GM23248 (cell line): ENCODE measurements at places on chromosomes 6 and 20. TPM values are rescaled to one million over a fixed set of nuclear protein-coding genes. Genes with fewer than 3 reads are reported as not detected.

TP53TG5 gene
- not detected in 2 replicates for total RNA-seq

DNA sequence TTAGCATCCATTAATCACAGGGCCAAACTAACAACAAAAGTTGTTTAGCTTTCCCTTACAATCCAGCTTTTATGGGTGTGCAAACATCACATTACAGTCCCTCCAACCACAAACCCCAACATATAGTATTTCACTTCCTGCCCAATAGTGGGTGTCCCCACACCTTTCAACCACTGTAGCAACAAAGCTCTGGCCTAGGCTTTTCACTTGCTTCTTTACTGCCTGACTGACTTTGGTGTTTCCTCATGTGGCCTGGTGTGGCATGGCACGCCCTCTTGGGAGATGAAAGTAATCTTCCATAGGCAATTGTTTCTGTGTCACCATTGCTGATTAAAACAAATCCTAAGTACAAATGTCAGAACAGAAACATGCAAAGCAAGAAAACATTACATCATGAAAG is 46.3 kb downstream of the MCM8 start:
- DNase-seq = no peak
- H3K36me3 ChIP-seq = no peaks in the 10 kb centered on the region
- H3K27me3 ChIP-seq = no peaks in the 10 kb centered on the region
- H3K4me1 ChIP-seq = peaks cover 10% of the 10 kb centered on the region
- H3K27ac ChIP-seq = no peak overlapping the region
- no peak overlapping the region for H3K4me3 ChIP-seq

- DNase-seq = peak; percentile 18
- no peak overlapping the region for H3K4me3 ChIP-seq
- H3K4me1 ChIP-seq = no peaks in the 10 kb centered on the region
- no peaks in the 10 kb centered on the region for H3K36me3 ChIP-seq
These were observed 138.0 kb downstream of the TBC1D7 start for GRCh38 chr6:13190376-13190775.

DNA sequence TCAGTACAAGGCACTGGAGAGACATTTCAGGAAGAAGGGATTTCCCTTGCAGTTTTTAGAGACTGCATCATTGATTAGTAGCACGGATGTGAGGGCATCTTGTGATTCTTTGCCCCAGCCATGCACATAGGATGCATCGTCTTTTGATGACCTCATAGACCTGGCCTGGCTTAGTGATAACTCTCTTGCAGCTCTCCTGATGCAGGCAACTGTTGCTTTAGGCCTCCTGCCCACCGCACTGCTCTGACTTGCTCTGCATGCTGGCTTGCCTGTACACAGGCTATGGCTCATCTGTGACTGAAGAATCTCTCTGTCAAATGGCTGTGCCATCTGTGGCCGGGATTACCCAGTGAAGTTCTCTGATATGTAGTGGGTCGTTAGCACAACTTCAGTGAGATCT is 207.7 kb upstream of the PTCHD4 start:
- no peaks in the 10 kb centered on the region for H3K36me3 ChIP-seq
- H3K4me1 ChIP-seq = no peaks in the 10 kb centered on the region
- no peak for DNase-seq
- no peak overlapping the region for H3K4me3 ChIP-seq

ABCF1 gene
- total RNA-seq = 31.3 and 42.0 TPM in 2 replicates

DNA sequence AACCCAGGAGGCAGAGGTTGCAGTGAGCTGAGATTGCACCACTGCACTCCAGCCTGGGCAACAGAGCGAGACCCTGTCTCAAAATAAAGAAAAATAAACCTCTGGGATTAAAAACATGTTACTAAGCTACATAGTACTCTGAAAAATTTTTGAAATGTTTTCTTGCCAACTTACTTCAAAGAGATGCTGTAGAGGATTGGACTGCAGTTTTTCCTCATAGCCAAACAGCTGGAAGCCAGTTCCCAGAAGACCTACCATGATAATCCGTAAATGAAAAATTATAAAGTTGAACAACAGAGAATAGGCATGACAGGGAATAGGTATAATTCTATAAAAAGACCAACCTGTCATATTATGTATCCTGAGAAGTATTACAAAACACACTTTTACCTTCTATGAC is 48.0 kb downstream of the RARS2 start:
- peaks cover 68% of the 10 kb centered on the region for H3K36me3 ChIP-seq
- no peak overlapping the region for H3K27ac ChIP-seq
- no peaks in the 10 kb centered on the region for H3K27me3 ChIP-seq
- no peak for DNase-seq
- peaks cover 7% of the 10 kb centered on the region; the same call in 1 of the 2 replicates for H3K4me1 ChIP-seq

BPIFB1 gene
- not detected in 2 replicates for total RNA-seq

DNA sequence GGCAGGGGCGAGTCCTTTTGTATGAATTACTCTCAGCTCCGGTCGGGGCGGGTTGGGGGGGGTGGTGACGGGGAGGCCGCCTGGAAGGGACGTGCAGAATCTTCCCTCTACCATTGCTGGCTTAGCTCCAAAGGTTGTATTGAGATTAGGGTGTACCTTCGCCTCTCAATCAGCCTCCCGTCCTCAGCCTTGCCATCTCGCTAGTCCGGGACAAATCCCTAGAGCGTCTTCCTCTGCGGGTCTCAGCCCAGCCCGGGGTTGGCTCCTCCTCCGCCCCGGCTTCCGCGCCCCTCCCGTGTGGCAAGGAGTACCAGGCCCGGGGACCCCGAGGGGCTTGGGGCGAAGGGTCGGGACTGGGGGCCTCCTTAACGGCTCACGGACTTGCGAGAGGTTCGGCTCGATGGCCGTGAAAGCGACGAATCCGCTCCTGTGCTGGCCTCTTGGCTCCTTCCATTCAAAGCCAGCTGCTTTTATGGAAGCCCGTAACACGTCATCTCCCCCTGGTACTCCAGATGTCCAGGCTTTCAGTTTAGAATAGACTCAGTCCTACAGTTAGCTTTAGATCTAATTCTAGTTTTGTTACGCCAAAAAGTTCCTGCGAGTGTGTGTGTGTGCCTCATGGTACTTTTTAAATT is 636 bp upstream of the EEF1A1 start:
- peak; percentile 95 for DNase-seq
- peaks cover 45% of the 10 kb centered on the region for H3K4me1 ChIP-seq
- H3K4me3 ChIP-seq = peak overlapping the region; percentile 86
- peak overlapping the region; percentile 100 for H3K27ac ChIP-seq
- peaks cover 38% of the 10 kb centered on the region for H3K36me3 ChIP-seq

NNAT gene
- not detected in 2 replicates for total RNA-seq

DNA sequence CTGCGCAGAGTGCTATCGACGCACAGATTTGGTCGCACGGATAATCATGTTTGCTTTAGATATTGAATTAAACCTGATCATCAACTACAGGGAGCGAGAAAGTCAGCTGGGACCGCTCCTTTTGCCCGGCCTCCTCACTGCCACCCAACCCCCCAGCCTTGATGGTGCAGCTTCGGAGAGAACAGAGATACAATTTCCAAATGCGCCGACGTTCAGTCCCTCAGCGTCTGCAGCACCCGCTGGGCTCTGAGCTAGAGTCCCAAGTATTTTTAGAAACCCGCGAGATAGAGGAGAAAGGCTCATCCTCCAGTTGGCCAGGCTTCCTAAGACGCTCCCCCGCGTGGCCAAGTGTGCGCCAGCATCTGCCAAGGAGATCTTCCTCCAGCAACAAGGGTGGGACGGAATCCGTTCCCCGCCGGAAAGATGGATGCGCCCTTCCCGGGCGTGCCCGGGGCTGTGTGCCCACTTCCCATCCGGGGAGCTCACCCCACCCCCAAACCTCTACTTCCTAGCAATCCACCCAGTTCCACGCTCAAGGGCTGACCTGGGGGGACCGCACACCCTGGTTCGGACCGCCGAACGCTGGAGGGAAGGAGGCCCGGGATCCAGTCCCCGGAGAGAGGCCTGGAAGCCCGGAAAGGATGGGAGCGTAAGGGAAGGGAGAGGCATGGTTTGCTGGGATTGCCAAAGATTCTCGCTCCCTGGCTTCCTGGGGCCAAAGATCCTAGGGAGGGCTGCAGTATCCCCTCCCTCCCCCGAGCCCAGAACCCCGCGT is 4.1 kb downstream of the NKX2-2 start:
- no peaks in the 10 kb centered on the region for H3K36me3 ChIP-seq
- H3K4me3 ChIP-seq = peak overlapping the region; percentile 68
- peaks cover 81% of the 10 kb centered on the region for H3K27me3 ChIP-seq

DNA sequence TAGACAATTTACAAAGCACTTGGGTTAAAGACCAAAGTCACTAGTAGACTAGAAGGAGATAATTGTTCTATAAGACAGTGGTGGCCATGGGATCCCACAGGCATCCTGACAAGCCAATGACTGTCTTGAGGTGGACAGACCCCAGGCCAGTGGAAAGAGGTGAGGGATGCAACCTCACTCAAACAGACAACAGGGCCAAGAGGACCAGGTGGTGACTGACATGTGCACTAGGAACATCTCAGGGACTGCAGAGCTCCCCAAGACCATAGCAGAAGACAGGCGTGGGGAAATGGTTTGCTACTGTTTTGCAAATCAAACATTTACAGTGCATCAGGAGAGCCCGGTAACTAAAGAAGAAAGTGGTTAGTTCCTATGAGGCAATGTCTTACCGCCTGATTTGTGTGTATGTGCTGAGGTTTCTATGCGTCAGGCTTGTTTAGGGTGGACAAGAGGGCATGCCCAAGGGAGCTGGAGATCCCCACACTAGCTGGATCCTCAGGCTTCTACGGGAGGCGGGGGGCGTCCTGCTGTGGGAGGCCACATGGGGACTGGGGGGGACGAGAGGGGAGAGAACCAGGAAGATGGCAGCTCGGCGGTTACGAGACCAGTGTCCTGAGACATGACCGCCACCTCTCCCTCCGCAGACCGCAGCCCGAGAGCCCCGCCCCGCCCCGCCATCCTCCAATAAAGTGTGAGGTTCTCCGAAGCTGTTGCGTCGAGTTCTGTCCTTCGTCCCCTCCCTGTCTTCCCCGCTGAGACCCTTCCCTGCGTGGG is 623 bp upstream of the MRPS26 start:
- H3K36me3 ChIP-seq = peaks cover 5% of the 10 kb centered on the region; the same call in 1 of the 2 replicates
- peak overlapping the region; percentile 92 for H3K4me3 ChIP-seq
- H3K4me1 ChIP-seq = peaks cover 7% of the 10 kb centered on the region; the same call in 1 of the 2 replicates

DNA sequence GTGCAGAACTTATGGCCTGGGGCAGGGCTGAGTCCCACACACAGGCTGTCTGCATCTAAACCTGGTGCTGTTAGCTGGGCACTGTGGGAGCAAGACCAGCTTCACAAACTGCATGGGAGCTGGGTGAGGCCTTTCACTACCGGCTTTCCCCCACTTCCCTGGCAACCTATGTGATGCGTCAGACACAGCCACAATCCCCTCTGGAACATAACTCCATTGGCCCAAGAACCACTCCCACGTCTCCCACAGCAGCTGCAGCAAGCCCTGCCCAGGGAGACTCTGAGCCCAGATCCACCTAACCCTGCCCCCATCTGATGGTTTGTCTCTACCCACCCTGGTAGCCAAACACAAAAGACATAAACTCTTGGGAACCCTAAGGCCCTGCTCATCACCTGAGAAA is 9.3 kb downstream of the WDR27 start:
- H3K4me3 ChIP-seq = no peak overlapping the region
- H3K4me1 ChIP-seq = peaks cover 3% of the 10 kb centered on the region; the same call in 1 of the 2 replicates
- no peaks in the 10 kb centered on the region for H3K27me3 ChIP-seq
- peaks cover 8% of the 10 kb centered on the region; the same call in 1 of the 2 replicates for H3K36me3 ChIP-seq

- H3K27me3 ChIP-seq = no peaks in the 10 kb centered on the region
- H3K36me3 ChIP-seq = peaks cover 17% of the 10 kb centered on the region
- H3K27ac ChIP-seq = peak overlapping the region; percentile 98
- peaks cover 66% of the 10 kb centered on the region for H3K4me1 ChIP-seq
These were observed 53.3 kb downstream of the TRAM2 start for GRCh38 chr6:52523378-52524142.

GRCh38 chr6:13076575-13076974 is 251.8 kb downstream of the TBC1D7 start:
- H3K4me3 ChIP-seq = no peak overlapping the region
- DNase-seq = no peak
- H3K27ac ChIP-seq = no peak overlapping the region
- peaks cover 4% of the 10 kb centered on the region; the same call in 1 of the 2 replicates for H3K27me3 ChIP-seq

DNA sequence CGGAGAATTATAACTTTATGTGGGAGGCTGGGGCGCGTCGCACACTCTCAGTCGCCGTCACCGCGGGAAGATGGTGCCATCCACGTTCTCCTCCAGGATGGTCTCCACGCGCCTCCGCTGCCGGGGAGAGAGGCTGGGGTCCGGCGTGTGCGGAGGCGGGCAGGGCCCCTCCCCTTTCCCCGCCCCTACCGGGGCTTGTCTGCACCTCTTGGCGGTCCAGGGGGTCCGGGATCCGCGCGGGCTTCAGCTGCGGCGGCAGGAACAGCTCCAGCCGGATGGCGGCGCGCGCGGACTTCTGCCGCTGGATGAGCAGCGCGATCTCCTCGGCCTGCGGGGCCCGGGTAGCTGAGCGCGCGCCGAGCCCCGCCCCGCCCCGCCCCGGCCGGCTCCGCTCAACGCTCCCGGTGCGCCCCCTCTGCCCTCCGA is 807 bp downstream of the LKAAEAR1 start:
- no peak overlapping the region for H3K27ac ChIP-seq
- peaks cover 4% of the 10 kb centered on the region; the same call in 1 of the 2 replicates for H3K27me3 ChIP-seq
- peaks cover 6% of the 10 kb centered on the region for H3K4me1 ChIP-seq
- DNase-seq = peak; percentile 85
- peak overlapping the region; percentile 66 for H3K4me3 ChIP-seq

BPIFB4 gene
- total RNA-seq = not detected in 2 replicates

COL9A3 gene
- not detected in 2 replicates for total RNA-seq

- no peak overlapping the region for H3K27ac ChIP-seq
- no peak for DNase-seq
- no peak overlapping the region for H3K4me3 ChIP-seq
- H3K27me3 ChIP-seq = peaks cover 11% of the 10 kb centered on the region
These were observed 12.8 kb downstream of the GABRR2 start for GRCh38 chr6:89302195-89302770.

GRCh38 chr6:149433881-149434280 is 33.8 kb downstream of the SUMO4 start:
- H3K27ac ChIP-seq = no peak overlapping the region
- DNase-seq = peak; percentile 29
- no peaks in the 10 kb centered on the region for H3K36me3 ChIP-seq
- no peaks in the 10 kb centered on the region for H3K27me3 ChIP-seq
- no peak overlapping the region for H3K4me3 ChIP-seq

GRCh38 chr20:25136643-25137559 is 55.0 kb upstream of the VSX1 start:
- no peaks in the 10 kb centered on the region for H3K36me3 ChIP-seq
- H3K4me1 ChIP-seq = peaks cover 9% of the 10 kb centered on the region
- peaks cover 31% of the 10 kb centered on the region; the same call in 1 of the 2 replicates for H3K27me3 ChIP-seq
- H3K27ac ChIP-seq = no peak overlapping the region; the same call in 1 of the 2 replicates

DNA sequence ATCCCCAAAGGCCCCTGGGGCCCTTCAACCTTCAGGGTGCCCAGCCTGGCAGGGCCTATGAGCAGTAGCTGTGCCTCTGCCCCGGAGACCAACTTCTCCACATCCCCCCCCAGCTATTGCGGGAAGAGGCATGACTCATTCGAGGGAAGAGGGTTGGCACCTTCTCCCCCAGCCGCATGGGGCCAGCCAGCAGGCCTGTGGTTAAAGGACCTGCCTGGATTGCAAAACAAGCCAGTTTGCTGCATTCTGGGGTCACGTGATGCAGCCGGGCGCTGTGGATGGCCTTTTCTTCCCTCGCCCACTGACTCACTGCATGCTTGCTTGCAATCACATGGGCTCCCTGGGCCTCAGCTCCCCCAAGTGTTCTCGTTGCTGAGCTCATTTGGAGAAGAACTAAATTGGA is 182.5 kb downstream of the MAFB start:
- H3K36me3 ChIP-seq = no peaks in the 10 kb centered on the region
- no peaks in the 10 kb centered on the region for H3K27me3 ChIP-seq
- H3K27ac ChIP-seq = peak overlapping the region; percentile 48
